ENCODE measurements at places on chromosomes 1 and 21. TPM values are rescaled to one million over a fixed set of nuclear protein-coding genes. Genes with fewer than 3 reads are reported as not detected.

DNA sequence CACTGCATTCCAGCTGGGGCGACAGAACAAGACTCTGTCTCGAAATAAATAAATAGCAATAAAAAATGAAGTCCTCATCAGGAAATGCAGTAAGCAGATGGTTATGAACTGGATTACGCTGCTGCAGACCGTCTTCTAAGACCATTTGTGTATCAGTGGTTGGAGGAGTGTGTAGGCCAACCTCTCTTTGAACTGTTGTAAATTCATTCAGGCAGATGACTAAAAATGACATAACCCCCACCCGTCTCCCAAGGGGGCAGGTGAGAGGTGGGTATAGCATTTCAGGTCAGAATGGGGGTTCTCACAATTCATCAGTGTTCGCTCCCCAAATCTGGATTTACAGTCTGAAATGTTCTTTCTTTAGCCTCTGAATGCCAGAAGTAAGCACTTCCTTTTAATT lies 177.3 kb downstream of the KIF26B start:
- no peak for DNase-seq

- no peak for DNase-seq
Observed at GRCh38 chr1:25560788-25561187, 17.4 kb downstream of the LDLRAP1 start.

Gene MMP23B
- 4.9 TPM for total RNA-seq

GRCh38 chr1:153796786-153797659 lies 21.8 kb downstream of the SLC27A3 start:
- no peak for DNase-seq

Gene SPRR1A
- total RNA-seq, result not detected

- DNase-seq, result no peak
Observed at GRCh38 chr21:21051109-21052055, 53.2 kb downstream of the NCAM2 start.

DNA sequence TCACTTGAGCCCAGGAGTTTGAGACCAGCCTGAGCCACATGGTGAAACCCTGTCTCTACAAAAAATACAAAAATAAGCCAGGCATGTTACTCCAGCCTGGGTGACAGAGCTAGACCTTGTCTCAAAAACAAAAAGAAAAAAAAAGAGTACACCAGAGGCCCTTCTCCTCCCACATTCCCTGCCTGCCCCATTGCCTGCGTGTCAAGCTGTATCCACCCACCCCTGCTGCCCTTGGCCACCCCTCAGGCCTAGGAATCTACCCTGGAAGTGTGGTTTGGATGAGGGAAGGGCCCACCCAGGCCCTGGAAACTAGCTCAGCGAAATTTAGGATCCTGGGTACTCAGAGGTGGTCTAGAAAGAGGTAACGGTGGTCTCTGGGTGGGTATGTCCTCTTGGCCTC lies 25.7 kb upstream of the WASF2 start:
- no peak for DNase-seq

DNA sequence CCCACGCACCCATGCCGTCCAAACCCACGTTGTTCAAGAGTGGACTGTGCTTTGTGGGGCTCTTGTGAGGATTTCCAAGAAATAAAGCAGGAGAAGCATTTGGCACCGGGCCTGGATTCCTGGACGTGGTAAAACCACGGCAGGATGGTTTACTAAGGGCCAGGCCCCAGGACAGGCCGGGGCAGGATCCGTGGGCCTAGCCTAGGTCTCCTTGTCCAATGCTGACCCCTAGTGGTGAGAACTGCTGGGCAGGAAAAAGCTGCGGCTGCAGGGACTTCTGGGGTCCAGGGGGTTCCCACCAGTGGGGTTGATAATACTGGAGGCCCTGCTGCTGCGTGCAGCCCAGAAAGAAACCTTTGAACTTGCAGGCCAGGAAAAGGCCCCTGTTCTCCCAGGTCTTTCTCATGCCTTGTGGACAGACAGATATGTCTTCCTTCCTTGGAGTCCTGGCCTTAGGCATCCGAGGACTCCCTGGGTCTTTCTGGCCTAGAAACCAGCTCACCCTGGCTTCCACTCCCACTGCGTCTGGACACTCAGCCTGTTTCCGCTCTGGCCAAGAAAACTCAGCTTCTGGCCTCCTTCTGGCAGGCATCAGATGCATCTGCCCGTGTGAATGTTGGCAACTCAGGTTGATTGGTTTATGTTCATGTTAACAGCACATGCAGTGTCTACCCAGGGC lies 106.9 kb upstream of the TMEM51 start:
- no peak for DNase-seq

Gene CFH
- 0.89 TPM for total RNA-seq

DNA sequence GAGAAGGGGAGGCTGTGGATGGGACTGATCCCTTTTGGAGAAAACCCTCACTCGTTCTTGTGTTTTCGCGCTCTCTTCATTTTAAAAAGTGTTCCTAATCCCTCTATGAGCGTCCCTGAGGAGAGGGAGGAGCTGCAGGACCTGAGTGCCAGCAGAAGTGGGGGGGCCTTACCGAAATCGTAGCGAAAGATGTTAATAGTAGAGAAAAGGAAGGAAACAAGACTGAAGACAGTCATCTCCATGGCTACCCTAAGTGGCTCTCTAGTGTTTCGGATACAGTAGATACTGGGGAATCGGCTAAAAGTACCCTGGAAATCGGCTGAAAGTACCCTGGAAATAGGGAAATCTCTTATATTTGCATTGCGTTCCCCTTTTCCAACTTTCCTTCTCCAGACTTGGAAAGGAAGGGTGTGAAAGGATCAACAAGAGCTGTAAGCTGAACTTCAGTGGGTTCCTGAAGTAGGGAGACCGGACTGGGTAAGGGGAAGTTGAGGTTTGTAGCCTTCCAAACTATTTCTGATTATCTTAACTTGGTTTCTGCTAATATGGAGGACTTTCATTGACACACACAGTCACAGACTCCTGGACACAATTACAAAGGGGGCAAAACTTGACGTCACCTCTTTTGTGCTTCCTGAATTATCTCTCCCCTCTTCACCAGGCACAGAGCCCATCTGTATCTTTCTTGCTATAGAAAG lies 486 bp upstream of the DSTYK start:
- no peak for DNase-seq

Gene CELA3B
- total RNA-seq, result not detected

DNA sequence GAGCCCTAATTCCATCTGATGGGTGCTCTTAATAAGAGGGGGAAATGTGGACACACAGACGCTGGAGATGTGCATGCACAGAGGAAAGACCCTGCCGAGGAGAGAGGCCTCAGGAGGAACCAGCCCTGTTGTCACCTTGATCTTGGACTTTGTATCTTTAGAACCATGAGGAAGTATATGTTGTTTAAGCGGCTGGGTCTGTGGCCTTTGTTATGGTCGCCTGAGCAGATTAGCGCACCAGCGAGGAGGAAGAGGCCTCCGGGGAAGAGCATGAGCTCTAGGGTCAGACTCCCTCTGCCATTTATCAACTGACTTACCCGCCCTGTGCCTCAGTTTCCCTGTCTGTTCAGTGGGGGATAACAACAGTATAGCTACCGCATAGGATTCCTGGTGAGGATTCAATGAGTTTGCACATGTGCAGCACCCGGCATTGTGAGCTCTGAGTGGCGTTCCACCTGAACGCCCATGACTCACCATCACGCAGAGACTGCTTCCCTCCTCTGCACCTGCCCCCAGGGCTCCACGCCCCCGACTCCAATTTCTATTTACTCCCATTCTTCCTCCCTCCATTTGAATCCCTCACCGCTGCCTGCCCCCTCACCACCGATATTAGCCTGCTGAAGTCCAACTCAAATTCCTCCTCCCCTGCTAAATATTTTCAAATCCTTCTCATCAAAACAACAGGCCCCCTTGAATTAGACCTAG lies 67.2 kb downstream of the ATP5PO start:
- DNase-seq, result peak; percentile 72

Gene HAPLN2
- total RNA-seq, result not detected

DNA sequence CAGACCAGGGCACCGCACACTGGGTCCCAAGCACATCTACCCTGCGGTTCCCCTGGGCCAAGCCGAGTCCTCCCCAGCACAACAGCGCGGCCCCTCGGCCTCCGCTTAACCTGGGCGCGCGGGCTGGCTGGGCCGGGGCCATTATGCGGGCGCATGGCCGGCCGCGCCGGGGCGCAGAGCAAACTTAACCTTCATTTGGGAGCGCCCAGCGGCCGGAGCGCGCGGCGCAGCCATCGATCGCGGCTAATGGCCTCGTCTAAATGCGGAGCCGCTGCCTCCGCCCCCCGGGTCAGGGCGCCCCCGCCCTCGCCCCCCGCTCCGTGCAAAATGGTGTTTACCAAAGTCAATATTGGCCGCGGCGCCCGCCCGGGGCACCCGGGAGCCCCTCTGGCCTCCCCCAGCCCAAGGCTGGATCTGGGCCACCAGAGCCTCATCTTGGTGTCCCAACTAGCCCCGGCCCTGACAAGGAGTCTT lies 272.1 kb downstream of the TRABD2B start:
- DNase-seq, result no peak

DNA sequence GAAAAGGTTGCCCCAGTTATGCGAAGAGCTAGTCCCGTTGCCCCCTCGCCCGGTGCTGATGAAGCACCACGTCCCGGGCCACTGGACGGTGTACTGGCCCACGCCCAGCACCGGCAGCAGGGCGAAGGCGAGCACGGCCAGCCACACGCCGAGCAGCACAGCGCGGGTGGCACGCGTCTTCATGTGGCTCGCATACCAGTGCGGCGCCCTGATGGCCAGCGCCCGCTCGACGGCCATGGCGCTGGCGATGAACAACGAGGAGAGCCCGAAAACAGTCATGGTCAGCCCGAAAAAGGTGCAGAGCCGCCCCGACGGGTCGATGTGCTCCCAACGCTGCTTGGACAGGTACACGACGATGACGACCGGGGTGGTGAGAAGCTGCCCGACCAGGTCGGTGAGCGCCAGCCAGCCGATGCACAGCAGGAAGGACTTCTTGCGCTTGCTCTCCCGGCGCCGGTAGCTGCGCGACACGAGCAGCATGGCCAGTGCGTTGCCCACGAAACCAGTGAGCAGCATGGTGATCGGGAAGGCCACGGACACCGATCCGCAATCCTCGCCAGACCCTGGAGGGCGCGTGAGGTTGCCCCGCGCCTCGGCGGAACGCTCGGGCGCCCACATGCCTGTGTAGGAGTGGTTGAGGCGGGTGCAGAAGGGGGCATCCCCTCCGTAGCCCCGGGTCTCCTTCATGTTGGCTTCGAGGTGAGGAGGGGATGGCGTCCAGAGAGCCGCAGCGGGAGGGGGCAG lies 553 bp downstream of the PTGER3 start:
- no peak for DNase-seq

Gene AADACL3
- total RNA-seq, result not detected

DNA sequence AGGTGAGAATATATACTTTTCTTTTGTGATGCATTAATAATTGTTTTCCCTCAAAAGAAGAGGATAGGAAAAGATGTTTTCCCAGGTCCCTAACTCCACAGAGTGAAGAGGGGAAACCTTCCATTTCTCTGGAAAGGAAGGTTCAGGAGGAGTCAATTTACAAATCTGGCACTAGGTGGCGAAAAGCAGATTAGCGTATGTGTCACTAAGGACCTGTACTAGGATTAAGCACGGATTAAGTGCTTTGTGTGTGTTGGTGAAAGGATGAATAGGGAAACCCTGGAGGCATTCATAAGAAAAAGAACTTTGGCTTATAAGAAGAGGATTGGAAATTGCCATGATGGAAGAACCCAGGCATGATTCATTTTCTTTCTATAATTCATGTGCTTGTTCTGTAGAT lies 410.1 kb upstream of the PLXNA2 start:
- no peak for DNase-seq

Gene ATP1A2
- total RNA-seq, result 0.07 TPM

GRCh38 chr1:214506972-214507431 lies 44.4 kb downstream of the PTPN14 start:
- DNase-seq, result peak; percentile 73

DNA sequence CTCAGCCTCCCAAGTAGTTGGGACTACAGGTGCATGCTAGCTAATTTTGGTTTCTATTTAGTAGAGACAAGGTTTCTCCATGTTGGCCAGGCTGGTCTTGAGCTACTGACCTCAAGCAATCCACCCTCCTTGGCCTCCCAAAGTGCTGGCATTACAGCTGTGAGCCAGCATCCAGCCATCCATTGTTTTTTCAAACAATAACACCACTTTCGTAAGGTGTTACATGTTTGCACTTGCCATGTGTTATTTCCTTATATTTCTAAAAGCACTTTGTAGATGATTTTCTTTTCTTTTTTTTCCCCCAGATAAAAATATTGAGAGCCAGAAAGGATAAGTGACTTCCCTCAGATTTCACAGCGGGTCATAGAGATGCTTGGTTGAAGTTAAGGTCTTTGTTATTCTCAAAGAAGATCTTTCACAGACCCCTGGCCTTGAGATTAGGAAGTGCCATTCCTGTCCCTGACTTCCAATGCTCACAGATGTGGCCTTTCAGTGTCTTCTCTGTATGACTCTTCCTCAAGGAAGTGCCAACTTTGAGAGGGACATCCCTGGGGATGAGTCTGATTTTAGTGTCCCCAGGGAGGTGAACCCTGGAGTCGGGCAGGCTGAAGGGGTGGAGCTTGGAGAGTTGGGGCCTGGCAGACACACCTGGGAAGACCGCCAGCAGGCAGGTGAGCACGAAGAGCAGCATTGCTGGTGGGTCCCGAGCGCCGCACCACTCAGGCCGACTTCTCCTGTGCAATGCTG lies 6.3 kb downstream of the PIGR start:
- no peak for DNase-seq

- DNase-seq, result no peak
Observed at GRCh38 chr1:208157769-208158168, 86.4 kb downstream of the PLXNA2 start.

GRCh38 chr1:91610789-91611188 lies 110.1 kb downstream of the CDC7 start:
- no peak for DNase-seq

- peak; percentile 9 for DNase-seq
Observed at GRCh38 chr21:15943009-15943666, 213.4 kb downstream of the USP25 start.

Gene PRKCZ
- total RNA-seq, result 37.0 TPM

GRCh38 chr1:181987334-181987895 lies 74.1 kb downstream of the ZNF648 start:
- no peak for DNase-seq

DNA sequence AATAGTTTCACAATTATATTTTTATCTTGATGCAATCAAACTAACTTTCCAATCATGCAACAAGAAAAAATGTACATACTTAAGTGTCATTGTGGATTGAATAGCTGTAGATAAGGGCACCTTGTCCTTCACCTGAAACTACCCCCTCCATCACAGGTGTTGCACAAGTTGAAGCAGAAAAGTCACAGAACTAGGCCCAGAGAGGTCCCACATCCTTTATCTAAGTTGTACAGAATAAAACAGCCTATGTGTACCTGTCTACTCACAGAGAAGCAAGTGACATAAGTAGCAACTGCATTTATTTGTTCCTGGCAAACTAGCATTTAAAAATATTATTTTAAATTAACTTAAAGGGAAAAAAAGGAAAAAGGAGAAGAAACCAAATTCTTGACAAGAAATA lies 256.8 kb downstream of the FAF1 start:
- DNase-seq, result no peak

- DNase-seq, result no peak
Observed at GRCh38 chr1:109521002-109521951, 11.8 kb upstream of the AMIGO1 start.

GRCh38 chr1:218034468-218034867 lies 250.6 kb upstream of the RRP15 start:
- DNase-seq, result no peak

- DNase-seq, result no peak
Observed at GRCh38 chr1:1039145-1039910, 19.4 kb downstream of the AGRN start.

Gene LRRN2
- total RNA-seq, result 7.6 TPM

Measured in kidney epithelial cell (primary cell).